ENCODE measurements at places on chromosomes 12 and 14.

GRCh38 chr12:28253161-28253641 is 62.9 kb downstream of the CCDC91 start:
- peak; percentile 42 for DNase-seq

DNA sequence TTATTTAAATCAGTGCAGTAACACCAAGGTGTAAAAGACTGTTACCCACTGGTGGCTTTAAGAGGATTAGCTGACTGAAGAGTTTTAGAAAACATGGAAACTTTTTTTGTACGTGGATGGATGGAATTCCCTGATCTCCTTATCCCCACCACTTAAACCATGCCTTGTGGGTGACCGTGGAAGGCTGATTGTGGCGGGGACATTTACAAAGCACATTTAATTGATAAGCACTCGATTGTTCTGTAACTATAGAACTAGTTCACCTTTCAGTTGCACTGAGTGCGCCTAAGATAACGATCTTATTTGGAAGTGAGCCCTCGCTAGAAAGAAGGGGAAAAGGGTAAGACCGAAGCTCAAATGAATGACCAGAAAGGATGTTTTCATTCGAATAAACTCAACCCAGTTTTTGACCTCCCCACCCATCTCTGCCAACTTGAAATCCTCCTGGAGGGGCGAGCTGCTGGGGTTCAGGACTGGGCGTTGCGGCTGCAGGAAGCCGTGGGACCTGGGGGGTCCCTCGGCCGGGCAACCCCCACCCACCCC is 688 bp upstream of the RASSF3 start:
- no peak for DNase-seq

DNA sequence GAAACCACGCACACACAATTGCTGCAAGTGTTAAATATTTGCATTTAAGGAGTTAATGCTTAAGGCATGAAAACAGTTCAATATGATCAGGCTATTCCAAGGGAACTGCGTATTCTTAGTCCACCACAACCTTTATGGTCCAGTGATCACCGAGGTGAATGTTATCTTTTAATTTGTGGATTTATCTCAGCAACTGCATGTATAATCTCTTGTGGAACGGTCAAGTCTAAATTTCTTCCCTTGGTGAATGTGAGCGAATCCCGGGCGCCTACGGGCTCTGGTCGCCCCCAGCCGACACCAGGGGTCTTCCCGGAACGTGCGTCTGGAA is 999 bp upstream of the AK7 start:
- DNase-seq, result no peak

DNA sequence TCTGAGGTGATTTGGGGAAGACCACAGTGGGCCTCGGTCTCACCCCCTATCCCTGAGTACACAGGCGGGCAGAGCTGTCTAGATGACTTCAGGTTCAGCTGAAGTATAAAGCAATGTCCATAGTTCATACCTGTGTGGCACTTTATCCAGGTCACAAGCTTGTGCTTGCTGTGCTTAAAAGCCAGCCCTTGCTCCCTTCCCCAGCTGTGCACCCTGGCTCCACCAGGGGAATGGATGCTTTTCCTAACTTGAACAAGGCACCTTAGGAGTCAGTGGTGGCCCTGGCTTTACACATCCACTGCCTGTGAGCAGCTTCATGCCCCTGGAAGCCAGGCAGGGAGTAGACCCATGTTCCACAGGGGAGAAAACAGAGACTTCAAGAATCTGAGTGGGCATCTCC is 5.5 kb downstream of the CARMIL3 start:
- DNase-seq, result no peak

DNA sequence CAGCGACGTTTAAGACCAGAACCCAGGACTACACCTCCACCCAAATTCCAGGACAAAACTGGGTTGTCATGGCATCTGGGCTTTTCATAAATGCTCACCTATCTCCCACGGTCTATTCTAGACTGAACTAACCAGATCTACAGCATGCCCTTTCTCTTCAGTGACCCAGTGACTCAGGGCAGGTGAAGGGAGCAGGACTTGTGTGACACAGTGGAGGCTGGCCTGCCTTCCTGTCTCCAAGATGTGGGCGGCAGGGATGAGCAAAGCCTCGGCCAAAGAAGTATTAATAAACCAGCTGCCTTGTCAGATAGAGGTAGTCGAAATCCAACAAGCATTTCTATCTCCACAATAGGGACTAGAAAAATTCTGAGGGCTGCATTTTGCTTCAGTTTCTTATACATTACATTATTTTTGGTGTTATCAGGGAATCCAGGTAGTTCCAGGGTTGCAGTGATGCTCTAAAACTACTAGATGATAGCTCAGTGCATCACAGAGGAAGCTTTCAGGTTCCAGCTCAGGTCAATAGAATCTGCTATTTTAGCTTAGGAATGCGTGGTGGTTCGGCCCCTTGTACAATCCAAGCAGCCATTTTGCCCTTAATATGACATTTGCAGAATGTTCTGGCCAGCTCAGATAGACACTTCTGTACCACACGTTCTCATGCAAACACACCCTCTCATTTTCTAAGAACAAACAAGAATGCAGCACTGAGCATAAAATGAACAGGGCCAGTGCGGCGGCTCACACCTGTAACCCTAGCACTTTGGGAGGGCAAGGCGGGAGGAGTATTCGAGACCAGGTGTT is 4.2 kb upstream of the GLRX5 start:
- no peak for DNase-seq

DNA sequence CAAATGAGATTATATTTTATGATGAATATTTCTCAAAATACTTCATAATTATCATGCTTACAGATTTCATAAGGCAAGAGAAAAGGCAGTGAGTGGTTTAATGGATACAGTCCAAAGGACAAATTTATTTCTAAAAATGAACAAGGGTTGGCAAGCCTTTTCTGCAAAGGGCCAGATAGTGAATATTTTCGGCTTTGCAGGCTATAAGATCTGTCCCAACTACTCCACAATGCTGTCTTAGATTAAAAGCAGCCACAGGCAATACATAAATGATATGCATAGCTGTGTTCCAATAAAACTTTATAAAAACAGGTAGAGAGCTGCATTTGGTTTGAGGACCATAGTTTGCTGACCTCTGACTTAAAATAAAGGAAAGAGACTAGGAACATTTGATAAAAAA is 42.9 kb upstream of the STK38L start:
- DNase-seq, result no peak

DNA sequence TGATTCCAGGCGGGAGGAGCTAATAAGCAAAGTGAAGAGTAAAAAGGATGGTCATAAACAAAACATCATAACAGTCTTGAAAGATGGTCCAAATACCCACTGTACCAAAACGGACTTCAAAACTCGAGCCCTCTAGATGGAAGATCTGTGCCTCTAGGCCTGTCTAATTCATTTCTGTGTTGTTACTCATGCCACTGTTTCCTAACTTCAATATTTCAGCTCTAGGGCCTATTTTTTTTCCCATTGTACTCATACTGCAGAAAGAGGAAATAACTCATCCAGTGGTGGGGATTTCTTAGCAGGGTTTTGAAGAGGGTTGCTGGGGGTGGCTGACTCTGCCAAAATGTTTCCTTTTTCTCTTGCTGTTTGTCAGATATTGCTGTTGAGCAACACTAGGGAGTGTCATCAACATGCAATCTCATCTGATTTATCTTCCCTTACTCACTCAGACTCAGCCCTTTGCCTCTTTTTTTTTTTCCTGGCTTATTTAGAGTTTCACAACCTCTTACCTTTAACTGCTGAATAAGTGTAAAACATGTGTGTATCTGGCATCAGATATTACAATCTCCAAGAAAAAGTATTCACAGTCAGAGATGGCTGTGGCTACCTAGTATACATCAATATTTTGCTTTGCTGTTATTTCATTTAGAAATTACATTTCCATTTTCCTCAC is 189.6 kb downstream of the DUSP6 start:
- DNase-seq, result peak; percentile 99

DNA sequence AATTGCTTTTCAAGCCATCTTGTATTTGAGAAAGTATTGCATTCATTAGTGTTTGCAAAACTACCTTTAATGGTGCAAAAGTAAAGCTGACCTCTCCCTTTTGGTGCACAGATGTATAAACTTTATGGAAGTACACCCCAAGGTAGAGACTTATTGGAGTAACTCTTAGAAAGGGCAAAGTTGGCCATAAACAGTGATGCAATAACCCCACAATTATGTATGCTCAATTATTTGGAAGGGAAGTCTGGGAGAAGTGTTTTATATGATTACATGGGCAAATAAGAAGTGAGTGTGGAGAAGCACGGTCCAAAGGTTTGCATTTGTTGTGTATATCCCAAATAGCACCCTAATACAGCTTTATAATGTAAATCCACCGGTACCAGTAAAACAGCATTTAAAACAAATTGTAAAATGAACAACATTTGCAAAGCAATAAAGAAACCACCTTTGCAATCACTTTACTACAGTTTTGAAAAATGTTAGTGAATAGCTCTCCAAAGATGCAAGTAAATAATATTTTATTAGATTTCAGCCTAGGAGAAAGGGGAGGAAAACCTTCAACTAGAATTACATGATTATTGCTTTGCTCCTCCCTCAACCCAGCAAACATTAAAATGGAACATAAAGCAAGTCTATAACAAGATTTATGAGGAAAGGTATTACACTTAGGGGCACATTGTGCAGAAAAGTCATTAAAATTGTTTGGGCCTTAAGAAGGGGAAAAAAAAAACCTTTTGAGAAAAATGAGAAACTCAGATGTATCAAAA is 70.5 kb downstream of the HMGA2 start:
- DNase-seq, result no peak

- DNase-seq, result no peak
These were observed 158.7 kb downstream of the NUAK1 start for GRCh38 chr12:105980085-105980484.

DNA sequence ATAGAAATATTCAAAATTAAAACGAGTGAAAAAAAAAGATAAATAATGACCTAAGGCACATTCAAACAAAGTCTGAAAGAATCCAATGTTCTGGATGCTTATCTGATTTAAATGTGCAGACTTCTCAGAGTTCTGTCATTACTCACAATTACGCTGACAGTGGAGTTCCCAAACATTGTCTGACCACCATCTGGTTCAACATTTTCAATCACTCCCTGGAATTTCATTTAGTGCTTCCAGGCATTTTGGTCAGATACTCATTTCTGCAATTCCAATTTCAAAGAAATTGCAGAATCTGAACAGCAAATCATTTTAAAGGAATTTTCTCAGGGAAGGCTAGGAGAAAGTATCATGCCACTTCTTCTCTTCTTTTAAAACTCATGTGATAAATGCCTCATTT is 398.2 kb upstream of the PDE3A start:
- DNase-seq, result peak; percentile 95

DNA sequence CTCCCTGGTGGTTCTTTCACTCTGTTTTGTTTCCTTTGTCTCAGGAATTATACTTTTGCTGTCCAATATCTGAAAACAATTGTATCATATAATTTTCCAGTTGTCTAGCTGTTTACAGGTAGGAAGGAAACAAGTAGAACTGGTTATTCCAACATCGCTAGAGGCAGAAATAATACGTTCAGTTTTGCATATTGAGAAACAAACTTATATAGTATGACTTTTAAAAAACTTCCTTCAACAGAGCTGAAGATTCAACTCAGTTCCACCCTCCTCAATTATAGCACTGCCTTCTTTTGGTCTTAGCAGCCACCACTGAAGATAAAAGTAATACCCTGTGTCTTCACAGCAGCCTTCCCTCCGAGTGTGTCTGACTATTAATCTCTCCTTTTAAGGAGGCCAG is 214.3 kb downstream of the EFCAB11 start:
- DNase-seq, result no peak

DNA sequence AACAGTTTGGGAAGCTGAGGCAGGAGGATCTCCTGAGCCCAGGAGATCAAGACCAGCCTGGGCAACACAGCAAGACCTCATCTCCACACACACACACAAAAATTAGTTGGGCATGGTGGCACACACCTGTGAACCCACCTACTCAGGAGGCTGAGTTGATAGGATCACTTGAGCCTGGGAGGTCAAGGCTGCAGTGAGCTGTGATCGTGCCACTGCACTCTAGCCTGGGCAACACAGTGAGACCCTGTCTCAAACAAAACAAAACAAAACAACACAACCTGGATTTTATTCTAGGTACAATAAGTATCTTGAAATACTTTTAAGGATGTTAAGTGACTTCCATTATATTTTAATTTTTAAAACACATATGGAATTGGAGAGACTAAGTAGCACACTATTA is 45.8 kb downstream of the YAF2 start:
- no peak for DNase-seq

GRCh38 chr12:51528852-51529650 is 62.0 kb upstream of the SCN8A start:
- DNase-seq, result no peak

DNA sequence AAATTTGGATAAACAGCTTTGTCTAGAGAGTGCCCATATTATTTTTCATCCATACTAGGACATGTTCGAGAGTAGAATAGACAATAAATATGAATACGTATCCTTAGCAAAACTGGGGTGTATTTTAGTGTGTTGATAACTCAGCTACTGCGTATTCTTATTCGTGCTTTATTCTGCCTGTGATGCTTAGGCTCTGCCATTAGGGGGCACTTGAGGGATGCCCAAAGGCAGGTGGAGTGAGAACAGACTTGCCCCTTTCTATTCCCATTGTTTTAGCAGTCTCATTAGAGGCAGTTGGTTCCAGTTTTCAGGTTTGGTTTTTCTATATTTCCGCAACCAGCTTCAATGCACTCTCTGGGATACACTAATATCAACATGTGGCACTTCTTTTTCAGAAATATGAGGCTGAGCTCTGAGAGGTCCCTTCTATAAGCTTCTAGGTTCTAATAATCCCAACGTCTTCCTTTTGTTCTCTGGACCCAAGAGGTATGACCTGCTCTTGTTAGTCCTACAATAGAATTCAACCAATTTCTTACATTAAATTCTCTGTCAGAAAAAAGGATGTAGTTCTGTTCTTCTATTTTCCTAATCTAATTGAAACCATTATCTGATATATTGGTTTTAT is 985.7 kb upstream of the FBXO33 start:
- peak; percentile 8 for DNase-seq

GRCh38 chr12:14167005-14167628 is 185.7 kb upstream of the GRIN2B start:
- peak; percentile 41 for DNase-seq

DNA sequence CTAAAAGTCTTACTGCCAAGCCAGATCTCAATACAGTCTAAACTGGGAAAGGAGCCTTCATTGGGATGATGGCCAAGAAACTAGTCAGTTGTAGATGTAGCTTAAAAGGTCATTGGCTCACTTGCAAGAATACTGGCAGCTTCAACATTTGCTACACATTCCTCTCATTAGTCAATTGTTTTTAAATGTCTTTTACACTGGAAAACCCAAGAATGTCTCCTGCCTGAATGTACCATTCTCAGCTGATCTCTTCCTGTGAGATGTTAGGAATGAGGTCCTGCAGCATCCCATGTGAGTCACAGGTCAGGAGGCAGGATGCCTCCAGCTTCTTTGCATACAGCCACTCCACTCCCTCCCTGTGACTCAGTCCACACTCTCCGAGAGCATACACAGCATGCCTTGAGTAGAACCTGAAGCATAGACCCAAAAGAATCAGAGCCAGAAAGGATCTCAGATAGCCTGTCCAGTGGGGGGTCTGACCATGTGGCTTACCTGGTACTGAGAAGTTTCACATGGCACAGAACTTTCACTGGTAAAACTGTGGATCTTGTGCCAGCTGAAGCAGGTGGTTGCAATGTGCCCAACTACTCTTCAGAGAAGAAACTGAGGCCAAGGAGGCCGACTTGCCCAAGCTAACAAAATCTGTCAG is 56.0 kb upstream of the HECTD1 start:
- peak; percentile 99 for DNase-seq
